ENCODE measurements at places on chromosomes 4 and X.

DNA sequence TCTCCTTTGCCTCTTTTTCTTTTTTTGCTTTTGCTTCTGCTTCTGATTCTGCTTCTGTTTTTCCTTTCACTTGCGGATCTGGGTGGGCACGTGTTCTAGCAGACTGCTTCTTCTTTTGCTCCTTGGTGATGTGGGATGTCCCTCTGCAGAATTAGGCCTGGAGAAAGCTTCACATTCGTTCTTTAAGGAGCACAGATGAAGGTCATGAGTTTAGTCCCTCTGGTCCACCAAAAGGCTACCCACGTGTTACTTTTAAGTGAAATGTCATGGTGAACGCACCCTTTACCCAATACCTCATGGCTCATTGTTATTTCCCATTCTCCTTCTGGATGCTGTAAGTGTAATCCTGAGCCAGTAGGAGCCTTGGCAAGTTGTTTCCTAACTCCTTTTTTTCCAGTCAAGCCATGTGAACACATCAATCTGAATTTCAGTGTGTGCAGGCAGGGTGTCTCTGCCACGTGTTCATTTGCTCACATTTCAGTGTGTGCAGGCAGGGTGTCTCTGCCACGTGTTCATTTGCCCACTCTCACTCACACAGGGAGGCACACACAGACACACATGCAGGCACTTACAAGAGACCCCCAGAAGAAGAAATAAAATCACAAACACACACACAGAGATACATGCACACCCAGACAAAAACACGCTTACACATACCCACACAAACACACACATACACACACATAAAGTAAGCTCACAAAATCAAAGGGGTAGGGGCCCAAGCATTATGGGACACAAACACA lies 36.9 kb downstream of the NBDY start:
- H3K4me1 ChIP-seq = peaks cover 31% of the 10 kb centered on the region
- no peaks in the 10 kb centered on the region for H3K27me3 ChIP-seq
- H3K36me3 ChIP-seq = no peaks in the 10 kb centered on the region
- DNase-seq = no peak
- peak overlapping the region; percentile 78 for H3K27ac ChIP-seq

- no peak overlapping the region for H3K27ac ChIP-seq
- no peak overlapping the region for H3K4me3 ChIP-seq
- no peak for DNase-seq
- no peaks in the 10 kb centered on the region for H3K4me1 ChIP-seq
Observed at GRCh38 chrX:11672213-11672612, 6.5 kb upstream of the ARHGAP6 start.

GRCh38 chr4:174259580-174259979 lies 23.9 kb downstream of the FBXO8 start:
- peaks cover 3% of the 10 kb centered on the region for H3K36me3 ChIP-seq
- DNase-seq = no peak
- H3K27me3 ChIP-seq = no peaks in the 10 kb centered on the region

DNA sequence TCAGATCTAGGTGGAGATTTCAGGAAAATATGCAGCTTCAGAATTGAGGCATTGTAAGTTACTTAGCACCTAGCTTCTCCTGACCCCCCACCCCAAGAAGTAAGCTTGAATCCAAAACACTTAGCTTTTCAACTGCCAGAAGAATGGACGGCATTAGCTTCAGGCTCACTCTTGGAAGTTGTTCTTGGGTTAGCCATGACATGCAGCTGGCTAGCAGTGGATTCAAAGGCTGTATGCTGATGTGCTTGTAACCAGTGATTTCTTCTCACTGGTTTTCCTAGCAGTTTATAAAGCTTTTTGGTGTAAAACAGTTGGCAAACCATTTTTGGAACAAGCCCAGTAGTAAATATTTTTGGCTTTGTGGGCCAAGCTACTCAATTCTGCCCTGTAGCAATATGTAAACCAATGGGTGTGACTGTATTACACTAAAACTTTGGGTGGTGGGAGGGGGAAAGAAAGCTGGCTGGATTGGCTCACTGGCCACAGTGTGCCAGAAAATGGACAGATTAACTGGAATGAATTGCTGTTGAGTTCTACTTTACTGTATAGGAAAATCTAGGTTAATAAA lies 85.6 kb downstream of the SHROOM2 start:
- no peaks in the 10 kb centered on the region for H3K36me3 ChIP-seq
- H3K4me1 ChIP-seq = no peaks in the 10 kb centered on the region
- no peak for DNase-seq

GRCh38 chr4:27484216-27484615 lies 623.6 kb downstream of the STIM2 start:
- no peak overlapping the region for H3K27ac ChIP-seq
- H3K4me1 ChIP-seq = no peaks in the 10 kb centered on the region
- DNase-seq = no peak
- no peaks in the 10 kb centered on the region for H3K36me3 ChIP-seq

DNA sequence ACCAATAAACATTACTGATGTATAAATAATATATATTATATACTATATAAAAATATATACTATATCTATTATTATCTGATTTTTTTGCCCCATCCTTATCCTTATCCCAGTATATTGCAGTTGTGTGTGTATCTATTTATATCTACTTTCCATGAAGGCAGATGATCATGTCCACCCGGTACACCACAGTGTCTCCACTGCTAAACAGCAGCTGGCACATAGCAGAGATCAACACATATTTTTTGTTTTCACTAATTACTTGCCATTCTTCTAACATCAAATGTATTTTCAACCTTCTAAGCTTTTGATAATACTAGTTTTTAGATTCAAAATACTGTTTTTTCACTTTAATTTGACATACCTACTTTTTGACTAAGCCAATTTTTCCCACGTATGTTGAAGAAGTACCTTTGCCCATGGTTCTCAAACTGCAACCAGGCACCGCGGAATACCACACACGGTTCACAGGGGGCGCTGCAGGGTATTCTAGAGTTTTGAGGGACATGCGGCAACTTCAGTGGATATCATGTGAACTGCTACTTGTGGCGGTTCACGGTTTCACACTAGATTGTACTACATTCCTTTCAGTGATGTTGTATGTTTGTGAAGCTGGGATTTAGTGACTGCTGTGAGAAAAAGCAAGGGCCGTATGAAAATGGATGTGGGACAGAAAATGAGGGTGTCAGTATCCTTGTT lies 182.5 kb upstream of the NPY2R start:
- no peak overlapping the region for H3K27ac ChIP-seq
- no peaks in the 10 kb centered on the region for H3K36me3 ChIP-seq
- no peaks in the 10 kb centered on the region for H3K4me1 ChIP-seq
- no peak overlapping the region for H3K4me3 ChIP-seq

GRCh38 chrX:11647138-11647537 lies 18.6 kb downstream of the ARHGAP6 start:
- no peaks in the 10 kb centered on the region for H3K4me1 ChIP-seq
- H3K36me3 ChIP-seq = no peaks in the 10 kb centered on the region
- H3K27ac ChIP-seq = no peak overlapping the region

DNA sequence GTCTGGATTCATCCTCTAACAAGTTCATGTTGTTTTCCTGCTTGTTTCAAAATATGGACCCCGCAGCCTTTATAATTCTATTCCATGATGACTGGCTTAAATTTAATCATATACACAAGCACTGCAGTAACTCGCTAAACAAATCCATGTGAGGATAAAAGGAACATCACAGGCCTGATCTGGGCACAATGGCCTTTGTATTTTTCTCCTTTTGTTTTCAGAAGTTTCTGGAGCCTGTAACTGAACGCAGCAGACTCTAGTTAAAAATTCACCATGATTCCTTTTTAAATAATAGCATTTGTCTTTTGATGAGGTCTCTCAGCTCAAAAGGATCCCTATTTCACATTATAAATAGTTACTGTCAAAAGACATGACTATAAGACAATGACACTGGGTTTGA lies 30.2 kb upstream of the TMEM184C start:
- H3K27ac ChIP-seq = no peak overlapping the region
- no peak overlapping the region for H3K4me3 ChIP-seq
- H3K27me3 ChIP-seq = no peaks in the 10 kb centered on the region
- no peaks in the 10 kb centered on the region for H3K36me3 ChIP-seq

DNA sequence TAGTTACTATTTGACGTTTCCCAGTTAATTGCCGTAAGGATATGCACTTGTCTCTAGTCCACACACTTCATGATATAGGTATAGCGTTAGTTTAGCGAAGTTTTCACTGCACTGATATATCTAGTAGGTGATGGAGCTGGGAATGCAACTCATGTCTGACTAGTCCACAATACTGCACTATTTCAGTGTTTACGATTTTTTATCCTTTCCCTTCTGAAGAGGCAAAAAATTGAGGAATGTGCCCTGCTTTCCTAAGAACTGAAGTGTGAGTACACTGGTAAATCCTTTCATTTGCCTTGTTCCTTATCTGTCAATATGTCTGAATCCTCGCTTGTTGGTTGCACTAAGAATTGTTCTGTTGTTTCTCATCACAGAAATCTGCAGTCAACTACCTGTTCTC lies 1.0 kb downstream of the RPL36A start:
- no peaks in the 10 kb centered on the region for H3K4me1 ChIP-seq
- DNase-seq = no peak
- H3K27me3 ChIP-seq = no peaks in the 10 kb centered on the region

DNA sequence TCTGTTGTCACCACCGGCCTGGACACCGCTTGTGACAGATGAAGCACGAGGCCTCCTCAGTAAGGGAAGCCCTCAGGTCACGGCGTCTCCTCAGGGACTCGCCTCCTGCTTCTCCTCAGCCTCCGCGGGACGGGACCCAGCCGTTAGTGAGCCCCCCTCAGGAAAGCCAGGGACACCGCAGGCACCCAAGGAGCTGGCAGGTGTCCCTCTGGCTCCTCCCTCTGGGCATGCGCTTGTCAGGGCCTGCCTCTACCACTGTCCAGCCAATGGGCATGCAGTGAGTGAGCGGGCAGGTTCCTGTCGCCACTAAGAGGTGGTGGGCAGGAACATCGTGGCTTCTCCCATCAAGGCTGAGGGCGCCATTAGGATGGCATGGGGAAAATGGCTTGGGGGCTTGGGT lies 23.5 kb upstream of the CT55 start:
- H3K4me3 ChIP-seq = no peak overlapping the region
- H3K27ac ChIP-seq = no peak overlapping the region
- no peak for DNase-seq

DNA sequence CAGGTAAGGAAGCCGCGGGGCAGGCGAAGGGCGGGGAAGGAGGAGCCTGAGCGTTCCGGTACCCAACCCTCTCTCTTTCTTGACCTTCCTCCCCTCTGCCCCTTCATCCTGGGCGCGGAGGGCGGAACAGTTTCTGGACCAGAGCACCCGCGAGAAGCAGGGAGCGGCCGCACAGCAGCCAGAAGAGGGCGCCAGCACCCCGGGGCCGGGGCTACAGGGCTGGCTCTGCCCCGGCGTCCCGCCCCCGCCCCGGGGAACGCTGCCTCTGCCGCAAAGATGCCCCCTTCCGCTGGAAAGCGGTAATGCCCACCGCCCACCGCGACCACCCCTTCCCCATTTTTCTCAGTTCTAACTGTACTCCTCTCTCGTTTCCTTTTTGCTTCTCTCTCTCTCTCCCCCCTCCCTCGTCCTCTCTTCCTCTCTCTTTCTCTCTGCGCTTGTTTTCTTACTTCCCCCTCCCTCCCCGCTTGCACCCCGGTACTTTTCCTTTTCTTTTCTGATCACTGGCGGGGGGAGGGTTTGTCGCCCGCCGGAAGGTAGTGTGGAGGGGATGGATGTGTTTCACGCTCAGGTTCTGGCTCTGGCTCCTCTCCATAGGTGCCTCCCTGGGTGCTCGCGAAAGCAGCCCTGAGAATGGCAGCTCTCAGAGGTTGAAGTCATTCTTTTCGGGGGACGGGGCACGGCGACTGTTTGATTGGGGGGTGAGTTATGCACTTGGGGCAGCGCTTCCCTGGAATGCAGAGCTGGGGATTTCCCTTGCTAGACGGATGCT lies 13.1 kb upstream of the PRDM8 start:
- DNase-seq = peak; percentile 79
- peaks cover 23% of the 10 kb centered on the region for H3K4me1 ChIP-seq
- H3K36me3 ChIP-seq = no peaks in the 10 kb centered on the region
- peak overlapping the region; percentile 100 for H3K4me3 ChIP-seq
- H3K27ac ChIP-seq = peak overlapping the region; percentile 96

- peak; percentile 28 for DNase-seq
- H3K27me3 ChIP-seq = no peaks in the 10 kb centered on the region
- H3K4me3 ChIP-seq = no peak overlapping the region
- H3K4me1 ChIP-seq = peaks cover 11% of the 10 kb centered on the region
- H3K36me3 ChIP-seq = no peaks in the 10 kb centered on the region
Observed at GRCh38 chr4:123616951-123617461, 220.4 kb downstream of the SPRY1 start.

GRCh38 chr4:15956179-15956850 lies 6.7 kb downstream of the FGFBP2 start:
- no peaks in the 10 kb centered on the region for H3K4me1 ChIP-seq
- no peaks in the 10 kb centered on the region for H3K36me3 ChIP-seq
- H3K4me3 ChIP-seq = no peak overlapping the region

- no peak overlapping the region for H3K4me3 ChIP-seq
- no peaks in the 10 kb centered on the region for H3K36me3 ChIP-seq
- no peaks in the 10 kb centered on the region for H3K27me3 ChIP-seq
- no peaks in the 10 kb centered on the region for H3K4me1 ChIP-seq
Observed at GRCh38 chr4:83771113-83771705, 235.3 kb downstream of the GPAT3 start.

DNA sequence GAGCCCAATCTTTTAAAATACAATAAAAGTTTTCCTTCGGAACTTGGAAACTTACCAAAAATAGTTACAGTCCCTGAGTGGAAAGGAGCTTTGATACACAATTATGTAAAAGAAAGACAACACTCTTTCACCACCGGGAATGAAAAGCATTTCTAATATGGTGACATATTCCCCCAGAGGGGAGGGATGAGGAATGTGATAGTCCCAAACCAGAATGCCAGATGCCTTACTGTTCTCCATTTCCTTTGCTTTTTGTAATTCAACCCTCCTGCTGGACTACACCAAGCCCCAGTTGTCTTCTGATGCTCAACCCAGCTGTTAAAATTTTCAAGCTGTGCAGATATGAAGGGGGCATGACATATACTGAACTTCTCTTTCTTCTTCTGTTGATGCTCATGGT lies 4.1 kb downstream of the PRIMPOL start:
- H3K27me3 ChIP-seq = no peaks in the 10 kb centered on the region
- no peaks in the 10 kb centered on the region for H3K36me3 ChIP-seq
- no peak for DNase-seq
- no peaks in the 10 kb centered on the region for H3K4me1 ChIP-seq

DNA sequence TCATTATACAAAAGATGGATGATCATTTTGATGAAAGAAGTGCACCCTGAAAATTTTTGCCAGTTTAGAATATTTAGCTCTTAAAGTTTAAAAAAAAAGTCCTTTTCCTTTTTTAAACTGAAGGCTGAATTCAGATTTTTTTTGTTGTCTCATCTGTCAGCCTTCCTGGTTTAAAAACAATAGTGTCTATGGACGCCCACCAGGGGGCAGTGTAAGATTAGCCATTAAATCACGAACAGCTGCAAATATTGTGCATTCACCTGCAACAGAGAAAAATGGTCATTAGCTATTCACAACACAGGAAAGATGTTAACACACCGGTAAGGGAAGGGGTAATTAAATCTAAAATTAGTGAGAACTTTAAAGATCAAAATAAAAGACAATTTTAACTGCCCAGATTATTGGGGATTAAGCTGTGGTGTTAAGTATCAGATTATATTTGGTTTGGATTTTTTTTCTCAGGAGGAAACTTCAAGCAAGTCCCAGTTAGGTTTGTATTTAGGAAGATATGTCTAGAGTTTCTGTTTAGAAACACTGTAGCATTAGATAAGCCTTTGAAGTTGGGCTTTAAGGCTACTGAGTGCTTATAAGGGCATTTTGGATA lies 4.4 kb upstream of the CXorf38 start:
- peaks cover 4% of the 10 kb centered on the region for H3K4me1 ChIP-seq
- no peak overlapping the region for H3K27ac ChIP-seq
- no peak overlapping the region for H3K4me3 ChIP-seq
- H3K27me3 ChIP-seq = no peaks in the 10 kb centered on the region

All from effector memory CD4-positive, alpha-beta T cell (primary cell).